ENCODE measurements at places on chromosomes 3 and 15. TPM values are rescaled to one million over a fixed set of nuclear protein-coding genes. Genes with fewer than 3 reads are reported as not detected.

The NMNAT3 gene
- 4.7 TPM for total RNA-seq

The MAP6D1 gene
- 0.89 TPM for total RNA-seq

The SPESP1 gene
- 2.5 TPM for total RNA-seq

The MESP1 gene
- total RNA-seq, result 2.7 TPM

The ATXN7 gene
- 33.0 TPM for total RNA-seq

The SLC2A2 gene
- not detected for total RNA-seq

The INO80 gene
- total RNA-seq, result 46.6 TPM

The NTRK3 gene
- total RNA-seq, result 2.3 TPM

The SPTSSB gene
- 1.1 TPM for total RNA-seq

The ZBBX gene
- 3.4 TPM for total RNA-seq

The PODXL2 gene
- 3.0 TPM for total RNA-seq

The PRR20G gene
- not detected for total RNA-seq

The PEX11A gene
- 7.1 TPM for total RNA-seq

The MAPKAPK3 gene
- 30.2 TPM for total RNA-seq

The AGBL1 gene
- 15.7 TPM for total RNA-seq

The BCHE gene
- 1.0 TPM for total RNA-seq

The CLCN2 gene
- total RNA-seq, result 3.0 TPM

The LXN gene
- total RNA-seq, result 10.4 TPM

The CYP11A1 gene
- total RNA-seq, result 1.1 TPM

The RBM15B gene
- 22.0 TPM for total RNA-seq

The GOLGA8S gene
- total RNA-seq, result 0.33 TPM

The IL5RA gene
- 7.3 TPM for total RNA-seq

The WDR72 gene
- total RNA-seq, result 0.30 TPM

The BTBD1 gene
- 41.4 TPM for total RNA-seq

The ZSCAN29 gene
- 24.9 TPM for total RNA-seq

The CPLX3 gene
- not detected for total RNA-seq

The TAGLN3 gene
- total RNA-seq, result 1.5 TPM

The DPH3 gene
- 33.1 TPM for total RNA-seq

The PLIN1 gene
- 3.1 TPM for total RNA-seq

The PLCL2 gene
- 11.5 TPM for total RNA-seq

The OXSR1 gene
- 32.5 TPM for total RNA-seq

The GOLGA6A gene
- total RNA-seq, result not detected

The SEMA7A gene
- total RNA-seq, result 1.0 TPM

Measured in upper lobe of left lung (tissue), 6 donors.